ENCODE measurements at places on chromosomes 12 and 14.

DNA sequence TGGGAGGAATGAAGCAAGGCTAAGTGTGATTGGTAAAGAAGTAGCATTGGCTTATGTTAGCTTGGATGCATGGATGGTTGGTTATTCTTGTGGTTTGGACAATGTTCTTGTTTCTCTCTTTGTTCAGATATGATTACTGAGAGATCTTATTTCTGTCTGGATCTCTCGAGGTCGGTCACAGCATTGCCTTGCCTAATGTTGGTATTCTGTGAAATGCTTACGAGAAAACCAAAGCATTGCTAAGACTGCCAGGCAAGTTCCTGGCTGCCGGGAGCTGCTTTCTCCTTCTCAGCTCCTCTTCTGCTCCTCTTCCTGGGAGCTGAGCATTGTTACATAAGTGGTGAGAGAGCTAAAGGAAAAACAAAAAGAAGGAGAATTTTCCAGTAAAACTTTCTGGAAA is 7.4 kb upstream of the RND1 start:
- no peak for DNase-seq

DNA sequence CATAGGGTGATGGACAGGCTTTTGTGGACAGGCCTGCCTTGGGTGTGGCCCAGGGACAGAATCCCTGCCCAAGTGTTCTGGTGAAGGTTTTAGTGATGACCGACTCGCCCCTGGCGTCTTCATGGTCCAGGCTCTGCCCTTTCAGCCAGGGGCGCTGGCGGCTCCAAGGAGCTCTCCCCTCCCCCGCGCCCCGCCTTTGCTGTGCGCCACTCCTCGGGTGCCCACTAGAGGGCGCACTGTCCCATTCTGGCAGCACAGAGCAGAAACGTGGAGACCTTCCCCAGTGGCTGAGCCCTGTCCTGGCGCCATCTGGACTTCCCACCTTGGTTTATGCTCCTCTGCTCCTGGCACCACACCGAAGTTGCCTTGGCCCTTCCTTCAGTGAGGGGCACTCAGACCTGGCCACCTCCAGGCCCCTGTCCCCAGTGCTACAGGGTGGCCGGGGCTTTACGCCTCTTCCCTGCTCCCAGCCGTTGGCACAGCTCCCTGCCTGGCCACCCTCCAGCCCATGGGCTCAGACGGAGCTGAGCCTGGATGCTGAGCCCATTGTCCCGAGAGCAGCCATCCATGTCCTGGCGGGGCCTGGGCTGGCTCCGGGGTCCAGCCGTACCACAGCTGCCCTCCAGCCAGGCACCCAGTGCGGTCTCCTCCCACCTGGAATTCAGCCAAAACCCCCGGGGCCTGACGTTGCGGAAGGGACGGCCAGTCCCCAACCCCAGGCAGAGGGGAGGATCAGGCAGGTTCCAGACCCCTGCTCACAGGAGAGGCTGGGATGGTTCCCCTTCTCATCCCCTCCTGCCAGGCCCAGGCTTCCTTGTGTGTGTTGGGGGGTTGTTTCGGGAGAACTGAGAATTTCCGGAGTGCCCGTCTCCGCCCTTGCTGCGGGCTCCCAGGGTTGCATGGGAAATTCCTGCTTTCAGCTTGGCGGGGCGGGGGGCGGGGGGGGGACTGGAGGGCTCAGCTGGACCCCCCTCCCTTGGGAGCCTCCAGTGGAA is 5.6 kb upstream of the CRIP1 start:
- peak; percentile 85 for DNase-seq

- DNase-seq: peak; percentile 71
Measured at GRCh38 chr14:69924201-69924600, 45.0 kb downstream of the SMOC1 start.

- no peak for DNase-seq
Measured at GRCh38 chr12:51873251-51873994, 14.5 kb upstream of the ANKRD33 start.

GRCh38 chr12:57454566-57455373 is at the start of gene INHBE:
INHBE (plus strand) TSS chr12:57455307; CDS start chr12:57455537, 230 bp downstream.
- DNase-seq: peak; percentile 98

- no peak for DNase-seq
Measured at GRCh38 chr12:48750215-48750614, 33.7 kb upstream of the CCNT1 start.

DNA sequence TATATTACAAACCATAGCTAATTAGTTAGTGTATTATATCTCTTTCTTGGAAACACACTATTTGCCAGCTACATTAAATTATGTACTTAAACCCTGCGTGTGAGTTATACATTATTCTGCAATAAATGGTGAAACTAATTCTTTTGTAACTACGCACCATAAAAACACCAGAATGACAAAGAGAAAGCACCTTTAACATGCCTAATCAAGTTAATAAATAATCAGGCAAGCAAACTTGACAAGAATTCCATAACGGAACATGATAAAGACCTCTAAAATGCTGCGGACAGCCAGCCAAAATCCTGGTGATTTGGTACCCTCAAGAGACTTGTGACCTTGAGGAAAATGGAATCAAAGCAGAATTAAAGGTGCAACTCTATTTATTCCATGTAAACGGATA is 375.3 kb upstream of the KITLG start:
- DNase-seq: no peak

GRCh38 chr14:102849526-102850379 is 72.5 kb downstream of the TRAF3 start:
- peak; percentile 96 for DNase-seq

DNA sequence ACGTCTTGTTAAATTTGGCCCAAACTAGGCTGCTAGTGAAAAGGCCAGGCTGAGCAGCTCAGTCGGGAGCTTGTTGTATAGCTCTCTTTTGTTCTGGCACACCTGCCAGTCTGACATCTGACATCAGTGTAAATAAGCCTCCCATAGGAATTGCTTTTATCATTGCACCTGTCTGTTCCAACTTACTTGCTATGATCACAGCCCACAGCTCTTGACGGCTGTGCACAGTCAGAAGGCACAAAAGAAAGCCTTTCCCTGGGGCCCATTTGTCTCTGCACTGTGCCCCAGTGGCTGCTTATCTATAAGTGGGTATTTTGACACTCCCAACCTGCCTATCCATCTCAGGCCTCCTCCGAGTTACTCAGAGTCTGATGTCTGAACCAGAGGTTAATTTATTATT is 324.5 kb downstream of the NUAK1 start:
- peak; percentile 14 for DNase-seq

DNA sequence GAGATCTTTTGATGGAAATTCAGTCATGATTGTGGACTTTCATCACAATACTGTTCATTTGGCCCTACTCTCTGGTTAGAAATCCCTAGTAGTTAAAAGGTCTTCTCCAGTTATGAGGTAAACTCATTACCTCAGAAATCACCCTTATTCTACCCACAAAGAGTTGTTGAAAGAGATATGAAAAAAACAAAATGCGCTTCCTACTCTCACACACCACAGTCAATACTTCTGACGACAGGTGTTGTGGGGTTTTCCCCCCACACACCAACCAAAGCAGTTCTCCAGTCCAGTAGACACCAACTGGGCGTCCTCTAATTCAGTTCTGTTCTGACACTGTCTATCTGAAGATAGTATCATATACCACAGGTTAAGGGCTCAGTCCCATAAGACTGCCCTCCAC is 54.9 kb downstream of the TRMT5 start:
- DNase-seq: no peak

- no peak for DNase-seq
Measured at GRCh38 chr14:31926652-31927347, 150.3 kb upstream of the ARHGAP5 start.

- no peak for DNase-seq
Measured at GRCh38 chr12:88172844-88173407, 30.8 kb downstream of the TMTC3 start.

GRCh38 chr12:122942637-122943036 is 23.6 kb downstream of the ABCB9 start:
- DNase-seq: peak; percentile 12

DNA sequence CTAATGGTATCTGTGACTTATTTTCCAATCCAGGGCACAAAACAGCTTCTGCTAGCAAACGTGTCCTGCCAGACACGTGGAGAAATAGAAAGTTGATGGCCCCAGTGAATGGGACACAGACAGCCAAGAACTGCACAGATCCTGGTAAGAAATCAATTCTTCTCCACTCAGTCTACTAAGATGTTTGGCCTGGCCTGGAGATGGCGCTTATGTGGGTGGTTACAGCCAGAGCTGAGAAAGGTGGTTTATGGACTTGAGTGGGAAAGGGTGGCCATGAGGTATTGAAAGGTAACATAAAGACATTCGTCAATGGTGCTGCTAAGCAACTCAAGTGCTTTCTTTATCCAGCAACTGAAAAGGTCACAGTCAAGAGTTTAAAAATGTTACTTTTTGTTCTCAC is 2.9 kb downstream of the SLC24A4 start:
- DNase-seq: no peak

DNA sequence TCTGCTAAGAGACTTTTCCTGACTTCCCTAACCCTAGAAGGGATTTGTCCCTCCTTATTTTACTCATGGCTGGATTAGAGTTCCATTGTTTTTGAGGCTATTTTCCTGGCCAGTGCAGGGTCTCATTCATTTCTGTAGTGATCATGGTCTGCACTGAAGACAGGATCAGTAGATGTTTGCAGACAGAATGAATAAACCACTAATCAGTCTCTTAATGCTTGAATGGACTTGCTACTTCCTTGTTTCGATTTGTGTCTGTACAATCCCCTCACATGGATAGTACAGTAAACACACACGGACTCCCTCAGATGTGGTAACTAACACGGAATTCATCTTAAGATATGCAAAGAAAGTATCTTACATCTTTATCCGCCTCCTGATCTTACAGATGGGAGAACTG is 102.6 kb upstream of the PRB2 start:
- DNase-seq: no peak

- peak; percentile 60 for DNase-seq
Measured at GRCh38 chr12:125402874-125403789, 337.9 kb downstream of the AACS start.

GRCh38 chr12:59149995-59150642 is 229.8 kb upstream of the LRIG3 start:
- DNase-seq: peak; percentile 87

DNA sequence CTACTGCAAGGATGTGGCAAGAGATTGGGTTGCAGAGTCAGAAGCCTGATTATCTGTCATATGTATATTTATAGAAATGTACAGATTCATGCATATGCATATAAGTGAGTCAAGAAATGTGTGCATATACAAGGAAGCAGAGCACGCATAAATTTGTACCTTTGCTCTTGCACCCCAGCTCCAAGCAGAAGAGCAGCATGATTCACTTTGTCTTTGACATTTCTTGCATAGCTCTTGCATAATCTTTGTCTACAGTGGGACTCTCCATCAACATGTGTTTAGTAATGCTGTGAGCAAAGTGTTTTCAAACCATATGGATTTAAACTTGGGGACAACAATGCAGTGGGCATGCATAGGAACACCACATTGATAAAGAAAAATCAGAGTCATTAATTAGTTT is 330.7 kb upstream of the DCN start:
- no peak for DNase-seq

DNA sequence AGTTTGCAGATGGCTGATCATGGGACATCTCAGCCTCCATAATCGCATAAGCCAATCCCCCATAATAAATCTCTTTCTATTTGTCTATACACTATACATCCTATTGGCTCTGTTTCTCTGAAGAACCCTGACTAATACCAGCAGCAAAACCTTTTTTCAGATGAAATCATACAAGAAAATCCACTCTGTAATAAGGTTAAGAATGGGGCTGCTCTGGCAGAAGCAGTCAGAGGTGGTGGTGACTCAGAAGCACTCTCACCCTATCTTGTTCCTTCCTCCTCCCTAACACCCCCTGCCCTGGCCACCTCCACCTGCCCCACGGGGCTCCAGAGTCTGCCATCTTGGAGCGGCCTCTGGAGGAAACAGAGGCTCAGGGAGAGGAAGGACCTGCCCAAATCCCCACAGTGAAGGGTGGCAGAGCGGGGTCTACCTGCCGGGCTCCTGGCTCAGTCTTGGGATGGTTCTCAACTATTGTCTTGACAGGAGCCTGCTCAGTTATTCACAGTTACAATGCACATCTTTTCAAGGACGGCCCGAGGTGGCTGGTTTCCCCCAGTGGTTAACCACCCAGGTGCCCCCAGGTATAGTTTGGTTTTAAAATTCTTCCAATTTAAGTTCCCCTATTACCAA is 109.3 kb upstream of the EVL start:
- no peak for DNase-seq

DNA sequence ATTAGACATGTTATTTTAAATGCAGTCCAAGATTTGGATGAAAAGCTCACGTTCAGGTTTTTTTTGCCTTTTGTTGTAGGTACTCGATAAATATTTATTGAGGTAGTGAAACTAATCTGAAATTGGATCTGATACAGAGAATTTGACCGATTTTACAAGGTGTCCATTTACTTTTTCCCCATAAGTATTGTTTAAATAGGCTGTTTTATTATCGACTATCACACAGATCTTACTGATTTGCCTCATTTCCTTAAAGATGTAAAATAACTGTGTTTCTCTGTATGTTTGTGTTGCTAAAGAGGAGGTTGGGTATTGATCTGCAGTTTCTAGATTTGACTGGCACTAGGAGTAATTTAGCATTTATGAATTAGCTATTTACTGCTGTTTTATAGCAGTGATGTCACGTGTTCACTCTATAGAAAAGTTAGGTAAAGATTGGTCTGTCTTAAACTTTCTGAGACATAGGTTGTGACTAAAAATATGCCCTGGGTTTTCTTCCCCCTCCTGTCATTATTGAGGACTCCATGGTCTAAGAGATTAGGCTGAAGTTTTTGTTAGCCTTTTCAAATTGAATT is 3.5 kb downstream of the RAP1B start:
- no peak for DNase-seq

GRCh38 chr14:23054000-23054811 is 3.1 kb downstream of the CDH24 start:
- DNase-seq: no peak

DNA sequence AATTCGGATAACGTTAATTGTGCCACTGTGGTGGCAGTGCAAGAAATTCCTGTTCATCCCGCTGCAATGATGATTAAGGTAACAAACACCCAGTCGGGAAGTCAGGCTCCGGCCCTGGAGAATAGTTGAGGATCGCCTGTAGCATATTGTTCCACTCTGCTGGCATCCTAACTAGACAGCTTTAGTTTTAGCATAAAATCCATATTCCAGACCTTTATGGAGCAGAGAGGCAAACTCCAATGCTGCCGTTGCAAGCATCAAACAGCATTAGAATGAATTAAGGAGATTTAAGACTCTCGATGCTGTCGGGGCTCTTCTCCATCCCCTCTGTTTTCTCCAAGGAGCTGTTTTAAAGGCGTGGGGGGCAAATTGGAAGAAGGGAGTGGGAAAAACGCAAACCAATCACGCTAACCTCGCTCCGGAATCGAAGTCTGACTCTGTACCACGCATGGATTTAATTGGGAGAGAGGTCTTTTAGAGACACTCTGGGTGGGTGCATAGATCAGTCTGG is 660.4 kb downstream of the VRK1 start:
- DNase-seq: no peak

DNA sequence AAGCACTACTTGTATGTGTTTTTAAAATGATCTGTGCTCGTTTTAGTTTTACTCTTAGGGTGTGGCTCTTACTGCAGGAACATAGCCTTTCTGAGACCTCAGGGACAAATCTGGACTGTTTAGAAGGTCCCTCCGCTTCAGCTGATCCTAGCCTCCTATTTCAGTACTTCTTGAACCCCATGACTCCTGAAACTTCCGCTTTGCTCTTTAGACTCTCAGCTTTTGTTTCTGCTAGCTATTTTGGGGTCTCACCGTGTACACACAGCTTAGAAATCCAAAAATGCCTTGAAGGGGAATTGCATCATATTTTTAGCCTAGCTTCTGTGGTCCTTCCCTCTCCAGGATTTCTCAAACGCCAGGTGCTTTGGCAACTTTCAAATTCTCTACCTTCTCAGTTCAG is 8.3 kb downstream of the OR11G2 start:
- no peak for DNase-seq

All from NCI-H524 (cell line).